ENCODE measurements at places on chromosomes 6 and 20.

DNA sequence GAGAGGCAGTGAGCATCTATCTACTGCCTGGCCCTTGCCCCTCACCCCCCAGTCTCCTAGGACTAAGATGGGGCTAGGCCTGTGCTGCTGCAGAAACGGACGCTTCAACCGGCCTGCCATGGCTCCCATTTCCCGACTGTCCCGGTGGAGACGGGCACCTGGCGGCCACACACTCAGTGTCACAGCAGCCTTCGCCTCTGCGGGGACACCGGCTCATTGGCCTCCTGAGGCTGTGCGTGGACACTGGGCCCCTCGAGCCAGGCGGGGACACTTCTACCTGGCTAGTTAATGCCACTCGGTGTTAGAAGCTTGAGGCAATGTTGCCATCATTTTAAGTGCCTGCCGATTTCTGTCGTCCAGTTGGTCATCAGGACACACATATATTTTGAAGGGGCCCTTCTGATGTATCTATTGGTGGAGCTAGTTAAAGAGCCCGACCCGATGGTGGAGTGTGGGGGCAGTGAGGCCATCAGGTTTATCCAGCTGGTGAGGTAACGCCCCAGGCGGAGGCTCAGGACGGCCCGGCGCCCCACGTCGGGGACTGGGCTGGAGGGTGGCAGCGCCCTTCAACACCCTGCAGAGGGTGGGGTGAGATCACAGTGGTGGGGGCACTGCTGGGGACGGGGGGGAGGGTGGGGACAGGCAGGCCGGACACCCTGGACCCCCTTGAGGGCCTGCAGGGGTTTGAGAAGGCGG is 58.9 kb upstream of the GATA5 start:
- no peaks in the 10 kb centered on the region for H3K4me1 ChIP-seq
- no peak for DNase-seq
- H3K27ac ChIP-seq = no peak overlapping the region
- H3K4me3 ChIP-seq = no peak overlapping the region

GRCh38 chr6:137002505-137002904 is 42.3 kb downstream of the IL20RA start:
- no peak overlapping the region for H3K27ac ChIP-seq
- H3K27me3 ChIP-seq = no peaks in the 10 kb centered on the region
- H3K36me3 ChIP-seq = no peaks in the 10 kb centered on the region
- no peaks in the 10 kb centered on the region for H3K4me1 ChIP-seq
- H3K4me3 ChIP-seq = no peak overlapping the region

GRCh38 chr6:148177589-148178233 is 164.9 kb upstream of the SASH1 start:
- no peak overlapping the region for H3K4me3 ChIP-seq
- H3K4me1 ChIP-seq = no peaks in the 10 kb centered on the region
- no peaks in the 10 kb centered on the region for H3K27me3 ChIP-seq
- no peak overlapping the region for H3K27ac ChIP-seq

DNA sequence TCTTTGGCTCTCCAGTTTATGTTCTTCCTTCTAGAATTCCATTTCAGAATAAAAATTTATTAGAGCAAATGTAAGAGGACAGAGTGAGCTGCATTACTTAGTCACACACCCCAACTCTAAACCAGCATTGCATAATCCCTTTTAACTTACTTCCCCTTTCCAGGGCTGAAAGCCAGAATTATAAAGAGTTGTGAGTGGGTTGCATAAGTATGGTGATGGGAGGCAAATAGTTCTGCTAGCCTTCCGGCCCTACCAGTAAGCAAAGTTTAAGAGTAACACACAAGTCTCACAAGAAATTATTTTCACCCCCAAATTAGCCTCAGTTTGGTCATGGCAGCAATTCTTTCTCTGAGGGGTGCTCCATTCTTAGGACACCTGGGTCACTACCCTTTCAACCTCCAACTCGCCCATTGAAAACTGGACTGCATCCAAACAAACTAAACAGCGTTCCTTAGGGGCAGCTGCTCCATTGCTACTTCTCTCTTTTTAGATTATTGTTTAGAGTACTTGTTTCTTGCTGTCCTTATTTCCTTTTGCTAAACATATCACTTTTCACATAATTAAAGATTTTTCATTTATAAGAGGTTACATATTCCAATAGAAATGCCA is 1.6 kb downstream of the KIAA0408 start:
- H3K27me3 ChIP-seq = no peaks in the 10 kb centered on the region
- no peaks in the 10 kb centered on the region for H3K4me1 ChIP-seq
- H3K27ac ChIP-seq = no peak overlapping the region
- no peak overlapping the region for H3K4me3 ChIP-seq
- no peaks in the 10 kb centered on the region for H3K36me3 ChIP-seq
- DNase-seq = no peak

DNA sequence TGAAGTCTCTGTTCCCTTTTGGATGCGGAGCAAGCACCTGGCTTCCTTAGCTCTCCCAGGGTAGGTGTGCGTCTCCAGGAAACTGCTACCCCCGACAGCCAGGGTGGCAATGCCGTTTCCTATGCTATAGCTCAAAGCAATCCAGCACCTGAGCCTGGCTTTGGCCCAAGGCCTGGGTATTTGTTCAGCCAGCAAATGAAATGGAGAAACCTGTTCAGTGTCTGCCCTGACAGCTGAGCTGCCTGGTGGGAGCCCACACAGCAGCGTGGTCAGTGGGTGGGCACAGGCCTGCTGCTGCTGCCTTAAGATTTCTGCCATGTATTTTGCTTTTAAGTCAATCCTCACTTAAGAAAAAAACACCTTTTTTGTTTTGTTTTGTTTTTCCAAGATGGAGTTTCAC is 13.7 kb downstream of the SPATA2 start:
- no peaks in the 10 kb centered on the region for H3K4me1 ChIP-seq
- H3K4me3 ChIP-seq = no peak overlapping the region
- H3K36me3 ChIP-seq = no peaks in the 10 kb centered on the region
- no peaks in the 10 kb centered on the region for H3K27me3 ChIP-seq
- DNase-seq = no peak

- H3K36me3 ChIP-seq = no peaks in the 10 kb centered on the region
- no peaks in the 10 kb centered on the region for H3K27me3 ChIP-seq
- H3K4me1 ChIP-seq = no peaks in the 10 kb centered on the region
- H3K4me3 ChIP-seq = no peak overlapping the region
Observed at GRCh38 chr6:67815623-67816022, 819.5 kb upstream of the ADGRB3 start.

- H3K27ac ChIP-seq = no peak overlapping the region
- DNase-seq = no peak
- H3K36me3 ChIP-seq = no peaks in the 10 kb centered on the region
- peaks cover 3% of the 10 kb centered on the region for H3K4me1 ChIP-seq
- no peak overlapping the region for H3K4me3 ChIP-seq
- H3K27me3 ChIP-seq = no peaks in the 10 kb centered on the region
Observed at GRCh38 chr6:166959911-166960608, 3.7 kb upstream of the RNASET2 start.

DNA sequence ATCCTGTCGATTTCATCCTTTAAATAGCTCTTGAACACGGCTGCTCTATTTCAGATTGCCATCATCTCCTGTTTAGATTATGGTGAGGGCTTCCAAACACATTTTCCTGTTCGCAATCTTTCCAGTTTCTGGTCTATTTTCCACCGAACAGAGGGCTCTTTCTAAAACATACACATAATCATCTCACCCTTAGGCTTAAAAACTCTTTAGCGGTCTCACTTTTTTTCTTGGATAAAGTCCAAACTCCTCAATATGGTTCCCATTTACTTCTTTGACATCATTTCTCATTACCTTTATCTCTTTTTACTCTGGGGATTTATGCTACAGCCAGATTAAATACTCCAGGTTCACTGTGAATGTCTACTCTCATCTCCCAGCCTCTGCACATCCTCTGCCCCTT is 103.4 kb upstream of the STMND1 start:
- H3K36me3 ChIP-seq = no peaks in the 10 kb centered on the region
- no peak for DNase-seq
- H3K4me1 ChIP-seq = no peaks in the 10 kb centered on the region
- no peak overlapping the region for H3K27ac ChIP-seq
- no peaks in the 10 kb centered on the region for H3K27me3 ChIP-seq

- H3K36me3 ChIP-seq = no peaks in the 10 kb centered on the region
- DNase-seq = peak; percentile 55
- peak overlapping the region; percentile 70 for H3K27ac ChIP-seq
- H3K4me1 ChIP-seq = peaks cover 15% of the 10 kb centered on the region
- H3K4me3 ChIP-seq = peak overlapping the region; percentile 69
Observed at GRCh38 chr6:168441434-168442391, 729 bp downstream of the SMOC2 start.

DNA sequence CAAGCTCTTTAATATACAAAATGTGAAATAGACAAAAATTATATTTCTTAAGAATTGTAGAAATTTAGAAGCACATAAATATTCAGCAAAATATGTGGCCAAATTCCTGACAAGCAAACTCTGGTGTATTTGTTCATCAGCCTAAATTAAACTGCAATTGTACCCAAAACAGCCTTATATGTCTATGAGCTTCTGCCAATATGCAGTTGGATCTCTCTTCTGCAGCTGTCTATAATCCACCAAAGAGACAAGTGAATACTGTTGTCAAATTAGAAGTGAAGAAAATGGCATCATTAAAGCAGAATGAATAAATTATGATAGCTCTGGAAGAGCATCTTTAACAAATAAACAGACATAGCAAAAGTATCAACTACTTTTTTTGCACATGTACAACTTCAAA is 755.7 kb downstream of the GRIK2 start:
- H3K4me1 ChIP-seq = no peaks in the 10 kb centered on the region
- no peak overlapping the region for H3K4me3 ChIP-seq
- no peak overlapping the region for H3K27ac ChIP-seq
- H3K27me3 ChIP-seq = no peaks in the 10 kb centered on the region
- no peak for DNase-seq
- no peaks in the 10 kb centered on the region for H3K36me3 ChIP-seq

DNA sequence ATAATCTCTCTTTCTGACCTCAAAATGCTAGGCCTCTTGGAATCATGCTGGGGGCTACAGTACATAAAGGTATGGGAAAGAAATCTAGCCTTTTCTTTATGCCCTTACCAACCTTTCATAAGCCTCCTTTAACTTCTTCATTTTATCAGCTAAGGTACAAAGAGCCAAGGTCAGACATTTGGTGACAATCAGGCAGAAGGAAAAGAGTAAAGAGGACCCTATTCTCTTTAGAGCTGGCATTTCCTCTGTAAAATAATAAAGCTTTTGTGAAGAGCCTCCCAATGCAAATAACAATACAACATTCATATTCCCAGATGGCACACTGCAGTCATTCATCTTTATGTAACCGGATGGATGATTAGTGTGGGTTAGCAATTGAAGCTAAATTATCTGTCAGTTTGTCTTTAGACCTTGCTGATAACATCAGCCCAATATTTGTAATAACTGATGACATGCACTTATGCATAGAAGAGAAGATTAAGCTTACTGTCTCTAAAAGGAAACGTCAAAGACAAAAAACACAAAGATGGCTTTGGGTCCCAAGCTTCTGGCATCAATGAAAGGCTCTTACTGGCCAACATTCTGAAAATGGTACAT is 163.1 kb downstream of the IBTK start:
- H3K4me3 ChIP-seq = no peak overlapping the region
- no peak for DNase-seq
- H3K27me3 ChIP-seq = no peaks in the 10 kb centered on the region
- no peaks in the 10 kb centered on the region for H3K36me3 ChIP-seq

- no peaks in the 10 kb centered on the region for H3K36me3 ChIP-seq
- no peaks in the 10 kb centered on the region for H3K4me1 ChIP-seq
- H3K4me3 ChIP-seq = no peak overlapping the region
- no peak for DNase-seq
- H3K27me3 ChIP-seq = no peaks in the 10 kb centered on the region
Observed at GRCh38 chr6:144840619-144841018, 555.5 kb downstream of the UTRN start.

- no peak overlapping the region for H3K27ac ChIP-seq
- H3K27me3 ChIP-seq = no peaks in the 10 kb centered on the region
- peaks cover 27% of the 10 kb centered on the region for H3K4me1 ChIP-seq
- H3K4me3 ChIP-seq = no peak overlapping the region
- no peak for DNase-seq
- H3K36me3 ChIP-seq = no peaks in the 10 kb centered on the region
Observed at GRCh38 chr20:2822073-2822472, 5.9 kb downstream of the TMEM239 start.

GRCh38 chr6:130776287-130776925 is 50.8 kb upstream of the SMLR1 start:
- no peaks in the 10 kb centered on the region for H3K27me3 ChIP-seq
- no peaks in the 10 kb centered on the region for H3K4me1 ChIP-seq
- H3K27ac ChIP-seq = no peak overlapping the region
- H3K4me3 ChIP-seq = no peak overlapping the region
- no peaks in the 10 kb centered on the region for H3K36me3 ChIP-seq
